ENCODE measurements at places on chromosomes 7 and 10.

DNA sequence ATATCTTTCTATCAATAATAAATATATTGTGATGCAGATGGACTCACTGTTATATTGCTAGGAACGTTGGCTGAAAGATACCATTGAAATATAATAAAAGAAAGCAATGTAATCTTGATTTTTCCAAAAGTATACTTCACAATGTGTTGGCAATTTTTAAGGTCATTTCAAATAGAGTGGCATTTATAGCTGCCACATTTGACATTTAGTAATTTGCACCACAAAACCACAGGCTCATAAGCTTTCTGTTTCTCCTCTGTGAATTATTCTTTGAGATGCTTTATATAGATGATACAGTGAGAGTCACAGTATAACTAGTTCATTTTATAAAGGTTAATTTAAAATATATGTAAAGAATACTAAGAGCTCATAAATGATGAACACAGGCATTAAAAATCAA lies 44.6 kb downstream of the TMEM168 start:
- DNase-seq = no peak

DNA sequence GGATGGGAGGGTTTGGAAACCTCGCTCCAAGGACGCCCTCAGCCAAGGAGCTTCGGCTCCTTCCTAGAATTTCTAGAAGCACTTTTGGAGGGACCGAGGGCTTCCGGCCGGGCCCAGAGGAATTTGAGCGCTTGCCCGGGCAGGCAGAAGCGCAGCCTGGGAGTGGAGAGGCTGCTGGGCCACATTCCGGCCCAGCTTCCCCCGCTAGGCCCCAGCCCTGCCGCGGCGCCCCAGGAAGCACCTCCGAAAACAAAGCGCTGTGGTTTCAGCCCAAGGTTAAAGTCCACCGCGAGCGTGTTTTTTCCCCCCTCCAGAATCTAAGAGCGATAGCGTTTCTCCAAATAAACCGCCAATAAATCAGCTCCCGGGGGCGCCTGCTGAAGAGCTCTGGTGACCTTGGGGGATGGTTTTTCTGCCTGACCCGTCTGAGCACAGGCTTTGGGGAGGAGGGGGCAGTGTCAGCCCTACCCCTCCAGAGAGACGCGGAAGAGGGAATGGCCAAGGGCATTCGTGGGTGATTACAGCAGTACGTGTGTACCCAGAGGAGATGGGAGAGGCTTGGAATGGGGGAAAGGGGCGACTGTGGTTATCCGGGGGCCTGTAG lies 5.7 kb upstream of the TNRC18 start:
- no peak for DNase-seq

DNA sequence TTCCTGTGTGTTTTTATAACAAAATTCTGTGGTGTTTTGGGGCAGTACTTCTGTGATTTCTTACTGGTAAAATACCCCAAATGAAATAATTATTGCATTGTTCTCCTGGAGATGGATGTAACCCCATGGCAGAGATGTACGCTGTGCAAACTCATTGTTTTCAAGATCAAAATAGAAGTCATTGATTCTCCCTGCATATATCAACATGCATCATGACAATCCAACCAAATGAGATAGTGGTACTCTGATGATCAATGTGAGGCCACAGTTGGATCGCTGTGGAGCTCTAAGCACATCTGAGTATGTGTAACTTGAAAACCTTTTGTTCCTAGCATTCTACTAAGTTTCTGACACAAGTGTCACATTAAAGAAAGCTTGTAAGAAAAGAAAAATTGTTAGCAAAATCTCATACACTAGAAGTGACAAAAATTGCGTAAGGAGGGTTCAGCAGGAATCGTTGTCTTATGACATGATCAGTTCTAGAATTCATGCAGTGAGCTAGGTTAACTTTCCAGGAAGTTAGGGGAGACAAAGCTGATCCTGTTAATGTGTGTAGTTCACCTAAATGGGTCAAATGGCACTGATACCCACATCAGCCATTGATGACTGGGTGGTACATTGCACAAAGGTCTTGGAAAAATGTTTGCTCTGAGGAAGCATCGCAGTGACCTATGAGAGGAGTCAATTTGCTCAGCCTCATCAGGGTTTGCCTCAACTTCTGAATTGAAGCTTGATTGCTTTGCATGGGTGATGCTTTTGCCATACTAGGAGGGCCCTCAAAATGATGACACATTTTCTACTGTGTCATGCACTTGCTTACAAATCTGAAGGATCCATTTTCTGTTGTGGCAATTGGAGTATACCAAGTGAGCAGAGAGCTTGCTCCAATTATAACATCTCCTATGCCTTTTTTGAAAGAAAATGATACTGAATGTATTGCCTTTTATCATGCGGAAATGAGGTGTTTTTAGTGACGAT lies 145.1 kb downstream of the PLXDC2 start:
- DNase-seq = no peak

DNA sequence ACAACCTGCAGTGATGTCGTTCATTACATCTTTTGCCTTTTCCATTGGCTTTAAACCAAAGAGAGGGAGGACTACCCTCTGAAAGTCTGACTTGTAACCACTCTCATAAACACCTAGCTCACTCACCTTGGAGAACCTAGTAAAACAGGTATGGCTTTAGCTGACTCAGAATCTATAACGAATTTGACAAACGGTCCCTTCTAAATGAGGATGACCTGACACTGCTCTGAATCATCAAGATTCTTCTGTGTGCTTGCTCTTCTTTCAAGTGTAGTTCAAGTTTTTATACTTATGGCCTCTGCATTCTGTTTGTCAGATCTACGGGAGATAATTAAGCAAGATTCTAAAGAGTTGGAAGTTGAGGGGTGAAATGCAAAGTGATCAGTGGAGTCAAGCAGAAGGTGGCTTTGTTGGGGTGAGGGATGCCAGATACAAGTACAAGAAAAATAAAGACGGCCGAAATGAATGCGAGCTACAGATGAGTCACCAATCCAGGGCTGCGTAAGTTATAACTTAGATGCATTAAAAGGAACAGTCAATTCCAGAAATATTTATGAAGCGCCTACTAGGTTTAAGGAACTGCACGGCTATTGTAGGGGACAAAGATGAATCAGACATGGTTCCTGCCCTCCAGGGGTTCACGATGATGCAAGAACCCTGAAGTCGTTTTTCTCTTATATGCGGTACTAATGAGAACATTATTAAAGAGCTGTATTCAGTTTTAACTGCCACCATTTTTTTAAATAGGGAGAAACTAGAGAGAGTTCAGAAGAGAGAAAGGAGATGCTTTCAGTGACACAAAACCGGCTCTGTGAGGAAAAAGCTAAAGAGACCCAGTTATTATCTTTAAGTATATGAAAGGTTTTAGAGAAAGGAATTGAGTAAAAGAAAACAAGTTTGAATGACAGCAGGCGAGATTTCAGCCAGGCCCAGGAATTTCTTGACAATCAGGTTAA lies 6.5 kb downstream of the HIPK2 start:
- no peak for DNase-seq

- no peak for DNase-seq
Observed at GRCh38 chr10:77415313-77415960, 222.2 kb downstream of the KCNMA1 start.

GRCh38 chr7:99667179-99667578 lies 12.6 kb downstream of the CYP3A5 start:
- DNase-seq = no peak

- DNase-seq = peak; percentile 75
Observed at GRCh38 chr7:44847920-44848634, at the start of gene H2AZ2. Gene H2AZ2, minus strand, starts transcription at chr7:44848087. Its CDS starts 116 bp downstream, at chr7:44847971.

DNA sequence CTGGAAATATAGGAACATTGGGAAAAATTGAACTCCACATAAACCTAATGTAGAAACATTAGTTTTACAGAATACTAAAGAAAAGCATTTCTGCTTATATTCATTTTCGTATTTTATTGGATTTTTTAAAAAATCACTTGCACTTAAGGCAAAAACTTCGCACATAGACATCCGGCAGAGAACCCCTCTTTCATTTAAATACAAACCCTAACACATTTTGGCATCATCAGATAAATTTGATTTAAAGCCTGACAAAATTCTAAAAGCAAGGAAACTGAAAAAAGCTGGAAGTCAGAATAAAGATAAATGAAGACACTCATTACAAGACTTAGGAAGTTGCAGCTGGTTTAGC lies 396 bp upstream of the EXOC4 start:
- DNase-seq = no peak

- no peak for DNase-seq
Observed at GRCh38 chr10:111739125-111739873, 444.3 kb downstream of the GPAM start.

- DNase-seq = no peak
Observed at GRCh38 chr7:147833970-147834369, 756.6 kb upstream of the C7orf33 start.

DNA sequence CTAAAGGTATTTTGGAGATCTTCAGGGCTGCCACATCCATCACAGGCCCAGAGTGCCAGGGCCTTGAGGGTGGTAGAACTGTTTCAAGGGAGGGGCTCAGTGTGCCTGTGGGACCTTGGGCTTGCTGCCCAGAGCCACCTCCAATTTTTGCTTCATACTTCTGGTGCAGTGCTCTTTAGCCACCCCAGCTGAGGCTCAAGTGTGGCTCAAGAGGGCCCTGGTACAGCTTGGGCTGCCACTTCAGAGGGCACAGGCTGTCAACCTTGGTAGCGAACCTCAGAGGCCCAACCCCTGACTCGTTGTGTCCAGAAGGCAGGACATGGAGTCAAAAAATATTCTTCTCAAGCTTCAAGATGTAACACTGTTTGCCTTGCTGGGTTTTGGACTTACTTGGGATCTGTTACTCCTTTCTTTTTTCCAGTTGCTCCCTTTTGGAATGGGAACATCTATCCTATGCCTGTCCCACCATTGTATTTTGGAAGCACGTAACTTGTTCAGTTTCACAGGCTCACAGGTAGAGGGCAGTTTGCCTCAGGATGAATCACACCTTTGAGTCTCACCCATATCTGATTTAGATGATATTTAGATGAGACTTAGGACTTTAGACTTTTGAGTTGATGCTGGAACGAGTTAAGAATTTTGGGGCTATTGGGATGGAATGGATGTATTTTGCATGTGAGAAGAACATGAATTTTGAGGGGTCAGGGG lies 224.8 kb downstream of the RPS24 start:
- DNase-seq = no peak

DNA sequence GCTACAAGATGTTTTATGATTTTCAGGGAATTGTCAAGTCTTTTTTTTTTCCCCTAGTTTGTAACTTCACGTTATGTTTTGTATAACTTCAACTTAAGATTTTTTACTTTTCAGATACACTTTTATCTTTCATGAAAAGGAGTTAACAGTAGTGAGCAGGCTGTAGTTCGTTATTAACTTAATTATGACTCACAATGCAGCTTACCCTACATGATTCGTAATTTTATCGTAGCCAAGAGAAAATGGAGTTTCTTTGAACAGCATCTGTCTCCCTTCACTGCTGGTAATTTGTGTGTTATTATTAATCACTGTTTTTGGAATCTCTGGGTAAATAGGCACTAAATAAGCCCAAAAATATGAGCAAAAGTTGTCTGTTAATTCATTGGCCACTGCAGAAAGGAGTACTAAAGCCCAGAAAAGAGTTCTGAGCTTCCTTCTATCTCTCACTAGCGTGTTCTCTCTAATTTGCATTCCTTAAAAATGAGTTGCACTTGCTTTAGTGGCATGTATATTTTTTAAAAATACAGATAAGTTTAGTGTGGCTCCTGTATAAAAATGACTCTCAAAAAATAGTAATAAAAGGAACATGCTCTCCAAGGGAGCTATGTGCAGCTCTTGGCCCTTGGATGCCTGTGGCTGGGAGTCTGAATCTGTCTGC lies 36.1 kb downstream of the RALA start:
- DNase-seq = no peak

DNA sequence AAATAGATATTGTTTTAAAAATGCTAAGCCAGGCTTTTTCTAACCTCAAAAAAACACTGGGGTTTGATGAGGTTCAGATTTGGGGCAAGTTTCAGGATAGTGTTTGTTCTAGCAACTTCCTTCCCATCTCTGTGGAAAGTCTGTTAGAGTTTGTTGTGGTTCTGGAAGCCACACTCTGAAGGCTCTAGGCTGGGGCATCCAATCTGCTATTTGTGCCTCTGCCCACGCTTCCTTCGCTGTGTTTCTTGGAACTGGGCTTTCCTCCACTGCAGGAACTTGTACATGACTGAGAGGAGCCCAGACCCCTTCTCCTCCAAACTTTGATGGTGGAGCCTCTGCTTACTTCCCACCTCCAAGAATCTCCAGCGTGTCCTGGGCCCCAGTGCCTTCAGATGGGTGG lies 108.5 kb upstream of the SLC25A13 start:
- DNase-seq = no peak

GRCh38 chr10:11793762-11794479 lies 29.2 kb upstream of the PROSER2 start:
- no peak for DNase-seq

- no peak for DNase-seq
Observed at GRCh38 chr7:47890606-47891005, 57.7 kb downstream of the PKD1L1 start.

DNA sequence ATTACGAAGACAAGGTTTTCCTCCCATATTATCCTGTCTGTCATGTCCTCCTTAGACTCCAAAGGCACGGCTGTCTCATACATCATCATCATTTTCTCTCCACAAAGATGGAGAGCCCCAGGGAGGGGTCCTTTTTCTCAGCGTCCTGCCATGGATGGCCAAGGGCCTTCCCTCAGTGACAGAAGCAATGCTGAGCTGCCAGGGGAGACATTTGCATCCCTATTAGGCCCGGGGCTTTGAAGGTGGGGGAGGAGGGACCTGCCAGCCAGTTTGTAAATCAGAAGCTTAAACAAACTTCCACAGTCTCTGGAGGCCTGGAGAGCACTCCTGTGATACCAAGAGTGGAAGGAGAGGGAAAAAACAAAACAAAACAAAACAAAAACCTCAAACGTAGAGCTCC lies 112.4 kb upstream of the ADO start:
- DNase-seq = no peak

DNA sequence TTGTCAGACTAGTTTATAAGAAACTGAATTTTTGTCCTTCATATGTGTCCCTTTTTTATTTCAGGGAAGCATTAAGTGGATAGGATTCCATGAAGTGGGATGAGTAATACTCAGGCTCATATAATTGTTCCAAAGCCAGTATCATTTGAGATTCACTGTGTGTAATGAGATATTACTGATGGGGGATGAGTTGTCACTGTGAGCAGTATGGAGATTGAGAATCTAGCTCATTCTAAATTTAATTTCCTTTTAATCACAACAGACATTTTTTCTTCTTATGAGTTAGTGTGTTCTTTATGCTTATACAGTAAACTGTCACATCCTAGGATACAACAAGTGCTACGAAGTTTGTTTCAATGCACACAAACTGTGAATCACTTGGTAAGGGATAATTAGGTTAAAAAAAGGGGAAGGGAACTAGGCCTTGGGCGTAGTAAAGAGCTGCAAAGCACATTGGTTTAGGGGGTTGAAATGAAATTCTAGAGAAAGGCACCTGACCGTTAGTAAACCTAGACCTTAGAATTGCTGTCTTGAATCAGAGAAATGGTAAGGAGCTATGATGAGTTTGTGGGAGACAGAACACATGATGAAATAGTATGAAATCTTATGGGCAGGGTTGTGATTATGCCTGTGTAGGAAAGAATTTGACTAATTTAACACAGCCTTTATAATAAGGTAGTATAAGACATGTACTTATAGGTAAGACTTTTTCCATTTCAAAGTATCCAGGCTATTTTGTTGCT lies 153.4 kb downstream of the MLLT10 start:
- DNase-seq = no peak

All from cortex of kidney (tissue), 1 donor.